ENCODE measurements at places on chromosomes 6 and 20.

GRCh38 chr6:4113649-4114048 lies 21.7 kb downstream of the ECI2 start:
- DNase-seq, result no peak

DNA sequence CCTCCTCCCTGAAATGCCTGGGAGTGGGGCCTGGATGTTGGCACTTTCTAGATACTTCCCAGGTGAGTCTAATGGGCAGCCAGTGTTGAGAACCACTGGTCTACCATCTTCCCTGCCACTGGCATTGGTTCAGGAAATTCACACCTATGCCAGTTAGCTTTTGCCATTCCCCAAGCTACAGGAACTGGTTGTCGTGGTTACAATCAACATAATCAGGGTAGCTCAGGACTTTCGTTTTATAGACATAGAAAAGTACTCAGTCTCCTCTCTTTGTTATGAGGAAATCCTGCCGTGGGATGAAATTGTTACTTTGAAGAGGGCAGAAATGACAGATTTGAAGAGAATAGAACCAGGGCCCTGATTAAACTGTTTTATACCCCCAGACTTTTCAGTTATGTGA lies 127.9 kb upstream of the FOXO3 start:
- DNase-seq, result no peak

GRCh38 chr6:78810146-78810545 lies 57.2 kb upstream of the IRAK1BP1 start:
- no peak for DNase-seq

DNA sequence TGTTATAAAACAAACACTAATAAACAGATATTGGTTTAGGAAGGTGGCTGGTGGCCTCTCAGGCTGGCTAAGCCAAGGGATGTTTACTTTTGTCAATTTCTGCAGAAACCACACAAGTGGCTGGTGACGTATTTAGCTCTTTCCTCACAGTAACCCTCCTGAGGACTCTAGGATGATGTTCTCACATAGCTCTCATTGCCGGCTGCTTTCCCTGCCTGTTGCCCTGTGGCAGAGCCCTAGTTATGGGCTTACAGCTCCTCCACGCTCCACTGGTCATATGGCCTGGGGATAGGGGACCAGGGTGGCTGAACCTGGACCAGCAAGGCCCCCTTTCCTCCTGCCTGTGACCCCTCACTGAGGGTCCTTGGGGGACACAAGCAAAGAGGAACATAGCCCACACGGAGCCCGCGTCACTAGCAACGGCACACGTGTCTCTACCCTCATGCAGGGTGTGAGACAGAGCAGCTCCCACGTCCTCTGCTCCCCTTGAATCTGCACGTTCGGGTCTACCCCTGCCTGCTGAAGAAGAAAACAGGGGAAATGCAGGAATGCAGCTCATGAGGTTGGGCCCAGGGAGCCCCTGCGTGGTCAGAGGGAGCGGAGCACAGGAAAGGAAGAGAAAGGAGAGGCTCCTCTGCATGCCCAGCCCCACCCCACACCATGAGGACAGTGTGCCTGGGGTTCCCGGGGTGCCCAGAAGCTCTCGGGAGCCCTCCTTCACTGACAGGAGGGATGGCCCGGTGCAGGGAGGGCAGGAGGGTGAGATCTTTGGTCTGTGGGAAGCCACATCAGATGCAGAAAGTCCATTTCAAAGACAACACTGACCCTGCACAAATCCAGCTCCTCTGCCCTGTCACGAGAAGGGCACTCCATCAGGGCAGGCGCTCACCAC lies 13.9 kb downstream of the RAMACL start:
- DNase-seq, result peak; percentile 53

DNA sequence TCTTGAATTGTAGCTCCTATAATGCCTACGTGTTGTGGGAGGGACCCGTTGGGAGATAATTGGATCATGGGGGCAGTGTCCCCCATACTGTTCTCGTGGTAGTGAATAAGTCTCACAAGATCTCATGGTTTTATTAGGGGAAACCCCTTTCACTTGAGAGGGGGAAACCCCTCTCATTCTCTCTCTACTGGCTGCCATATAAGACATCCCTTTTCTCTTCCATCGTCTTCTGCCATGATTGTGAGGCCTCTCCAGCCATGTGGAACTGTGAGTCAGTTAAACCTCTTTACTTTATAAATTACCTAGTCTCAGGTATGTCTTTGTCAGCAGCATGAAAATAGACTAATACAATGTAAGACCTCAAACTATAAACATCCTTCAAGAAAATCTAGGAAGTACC lies 23.1 kb downstream of the PAQR8 start:
- DNase-seq, result no peak

DNA sequence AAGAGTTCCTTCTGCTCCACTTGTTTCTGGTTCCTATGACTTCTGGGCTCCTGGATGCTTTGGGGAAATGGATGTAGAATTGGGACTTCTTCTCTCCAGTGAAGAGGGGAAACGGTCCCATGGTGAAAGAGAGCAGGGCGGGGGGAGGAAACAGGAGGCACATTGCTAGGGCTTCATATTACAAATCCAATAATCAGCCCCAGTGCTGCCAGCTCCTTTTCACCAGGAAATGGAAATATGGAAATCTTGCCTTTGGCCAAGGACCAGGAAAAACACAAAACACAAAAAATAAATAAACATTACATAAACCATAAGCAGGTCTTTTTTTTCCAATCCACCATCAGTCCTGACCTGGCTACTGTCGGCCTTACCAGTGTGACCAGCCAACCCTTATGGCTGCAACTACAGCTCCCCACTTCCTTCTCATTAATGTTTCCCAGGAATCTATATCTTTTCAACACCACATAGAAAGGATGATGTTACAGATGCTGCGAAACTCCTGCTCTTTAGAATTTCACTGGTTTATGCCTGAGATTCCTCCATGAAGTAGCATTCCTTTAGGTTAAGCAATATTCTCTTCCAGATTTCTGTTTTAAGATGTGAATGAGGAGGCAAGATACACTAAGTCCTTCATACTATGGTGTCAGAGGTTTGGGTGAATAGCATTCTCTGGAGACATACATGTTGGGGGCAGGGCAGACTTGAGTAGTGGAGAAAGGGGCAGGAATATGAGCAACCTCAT lies 2.0 kb downstream of the PI3 start:
- DNase-seq, result no peak
